Activated CD4-positive, alpha-beta T cell treated with anti-CD3 and anti-CD28 coated beads for 48 hours (primary cell): ENCODE measurements at places on chromosomes 11 and 22.

DNA sequence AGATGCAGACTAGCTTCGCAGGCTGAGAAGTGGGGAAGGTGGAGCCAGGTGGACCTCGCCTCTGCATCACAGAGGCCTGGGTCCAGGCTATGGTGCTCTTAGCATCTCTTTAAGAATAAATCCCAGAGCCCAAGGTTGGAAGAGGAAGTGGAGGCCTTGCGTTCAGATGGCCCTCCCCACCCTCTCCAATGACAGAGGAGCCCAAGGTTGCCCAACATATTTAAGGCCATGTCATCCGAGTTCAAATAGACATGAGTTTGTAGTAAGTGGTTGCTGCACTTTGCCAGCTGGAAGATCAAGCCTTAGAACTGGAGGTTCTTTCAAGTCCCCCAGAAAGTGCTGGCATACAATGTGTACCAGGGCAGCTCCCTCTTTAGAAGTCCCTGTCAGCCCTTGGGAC, 47.1 kb upstream of the HORMAD2 start:
- DNase-seq, result no peak

GRCh38 chr11:101723371-101723770, 139.6 kb upstream of the TRPC6 start:
- DNase-seq, result no peak

GRCh38 chr11:105202844-105203548, 63.4 kb upstream of the CARD18 start:
- DNase-seq, result peak; percentile 3

- DNase-seq, result no peak
These were observed 21.6 kb downstream of the NNMT start for GRCh38 chr11:114317787-114318137.

DNA sequence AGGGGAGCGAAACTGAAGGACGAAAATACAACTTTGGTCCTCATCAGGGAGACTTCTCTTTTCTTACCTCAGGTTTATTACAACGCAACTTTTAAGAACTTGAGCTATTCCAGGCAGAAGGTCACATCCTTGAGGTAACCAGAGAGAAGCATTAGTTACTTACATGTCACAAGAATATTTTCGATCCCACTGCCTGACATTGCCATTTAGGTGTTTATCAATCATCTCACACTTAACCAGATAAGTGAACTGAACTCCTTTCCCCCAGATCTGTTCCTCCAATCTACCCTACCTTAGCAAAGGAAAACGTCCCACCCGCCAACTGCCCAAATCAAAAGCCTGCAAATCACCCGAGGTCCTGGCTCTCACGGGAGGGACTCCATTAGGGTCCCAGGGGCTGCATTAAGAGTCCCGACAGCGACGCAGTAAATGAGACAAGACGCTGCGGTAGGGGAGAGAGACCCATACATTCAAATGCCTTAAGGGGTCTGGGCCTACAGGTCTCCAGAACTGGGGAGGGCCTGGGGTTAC, 734 bp downstream of the ZNF280B start:
- no peak for DNase-seq

DNA sequence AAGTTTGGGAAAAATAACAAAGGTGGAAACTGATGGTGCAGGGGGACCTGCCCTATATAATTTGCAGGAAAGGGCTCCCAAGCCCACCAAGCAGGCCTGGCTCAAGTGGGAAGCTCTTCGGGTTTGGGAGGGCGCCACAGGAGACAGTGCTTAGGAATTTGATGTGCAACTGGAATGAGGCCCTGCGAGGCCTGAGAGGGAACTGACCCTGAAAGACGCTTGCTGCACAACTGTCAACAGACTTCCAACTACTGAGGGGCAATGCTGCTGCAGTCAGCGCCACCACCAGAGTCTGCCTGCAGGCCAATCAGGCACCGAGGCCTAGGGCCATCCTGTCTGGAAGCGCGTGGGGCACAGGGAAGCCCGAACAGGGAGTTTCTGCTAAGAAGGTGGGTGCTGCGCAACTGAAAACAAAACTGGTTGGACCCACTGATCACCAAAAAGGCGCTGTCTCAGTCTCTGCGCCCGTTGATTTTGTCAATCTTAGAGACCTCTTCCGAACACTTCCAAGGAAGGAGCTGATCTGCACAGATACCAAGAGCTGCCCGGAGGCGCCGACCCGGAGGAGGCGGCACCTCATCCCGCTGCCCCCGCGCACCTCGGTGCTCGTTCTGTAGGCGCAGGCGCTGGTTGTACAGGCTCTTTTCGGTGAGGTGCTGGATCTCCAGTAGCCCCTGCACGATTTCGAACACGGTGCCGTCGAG, 667 bp downstream of the DGCR6L start:
- peak; percentile 30 for DNase-seq

DNA sequence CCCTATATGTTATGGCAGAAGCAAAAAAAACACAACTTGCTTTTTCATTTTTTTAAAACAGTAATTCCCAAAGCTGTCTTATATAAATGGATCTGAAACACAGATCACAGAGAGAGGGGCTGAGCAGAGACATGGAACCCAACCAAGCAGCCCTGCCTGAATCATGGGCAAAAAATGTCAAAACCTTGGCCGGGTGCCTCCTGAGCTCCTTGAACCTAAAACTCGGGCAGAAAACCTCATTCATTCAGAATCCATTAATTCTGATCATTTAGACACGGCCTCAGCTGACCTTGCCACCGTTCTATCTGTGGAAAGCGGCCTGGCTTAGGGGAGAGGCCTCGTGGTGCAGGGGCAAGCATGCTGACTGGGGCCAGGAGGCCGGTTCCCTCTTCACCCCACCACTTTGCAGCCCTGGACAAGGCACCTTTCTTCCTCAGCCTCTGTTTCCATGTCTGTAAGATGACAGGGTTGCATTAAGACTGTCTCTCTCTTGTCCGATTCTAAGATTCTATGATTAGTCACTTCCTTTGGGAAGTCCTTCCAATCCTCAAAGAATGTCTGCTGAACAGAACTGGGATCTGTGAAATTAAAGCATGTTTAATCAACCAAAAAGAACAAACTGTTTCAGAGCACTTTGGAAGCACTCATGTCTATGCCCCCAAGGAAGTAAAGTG, 26.0 kb downstream of the TENM4 start:
- no peak for DNase-seq
